Stimulated activated CD4-positive, alpha-beta T cell treated with anti-CD3 and anti-CD28 coated beads, Interleukin-15, amount 100 ng/mL, for 1 hour (primary cell): ENCODE measurements at places on chromosomes 3 and 15.

DNA sequence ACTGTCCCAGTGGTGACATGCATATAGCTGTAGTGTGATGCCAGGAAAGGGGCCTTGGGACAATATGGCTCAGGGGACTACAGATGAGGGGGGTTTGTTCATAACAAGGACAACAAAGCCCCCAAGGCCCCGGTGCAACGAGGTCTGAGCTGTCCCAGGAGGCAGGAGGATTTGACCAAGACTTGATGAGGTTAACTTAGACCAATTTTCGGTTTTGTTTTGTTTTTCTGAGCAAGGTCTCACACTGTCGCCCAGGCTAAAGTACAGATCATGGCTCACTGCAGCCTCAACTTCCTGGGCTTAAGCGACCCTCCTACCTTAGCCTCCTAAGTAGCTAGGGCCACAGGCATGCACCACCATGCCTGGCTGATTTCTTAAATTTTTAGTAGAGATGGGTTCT is 23.8 kb downstream of the EFCAB12 start:
- DNase-seq, result no peak

- DNase-seq, result no peak
Observed at GRCh38 chr15:92231461-92231860, 162.2 kb upstream of the ST8SIA2 start.

DNA sequence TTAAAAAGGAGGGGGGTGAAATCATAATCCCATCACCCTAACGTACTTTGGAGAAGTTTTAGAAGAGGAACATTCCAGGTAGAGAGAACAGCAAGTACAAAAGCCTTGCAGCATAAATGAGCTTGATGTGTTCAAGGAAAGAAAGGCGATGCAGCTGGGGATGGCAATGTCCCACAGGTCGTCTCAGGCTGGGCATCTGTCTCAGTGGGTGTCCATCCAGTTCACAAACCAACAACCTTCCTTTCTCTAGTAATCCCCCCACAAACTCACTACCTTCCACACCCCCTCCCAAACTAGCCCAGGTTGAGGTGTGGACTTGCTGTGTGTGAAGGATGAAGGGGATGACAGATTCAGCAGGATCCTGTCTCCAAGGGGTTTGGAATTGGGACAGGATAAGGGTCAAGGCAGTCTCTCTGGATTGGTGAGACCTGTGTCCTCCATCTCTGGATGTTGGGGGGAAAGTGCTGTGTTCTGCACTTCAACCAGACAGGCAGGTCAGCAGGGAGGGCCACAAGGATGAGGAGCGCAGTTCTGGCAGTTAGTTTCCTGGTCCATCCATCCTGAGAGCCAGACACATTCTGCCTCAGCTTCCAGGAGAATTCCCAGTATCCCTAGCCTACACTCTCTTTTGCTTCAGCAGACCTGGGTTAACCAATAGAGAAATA is 1.7 kb upstream of the ESYT3 start:
- no peak for DNase-seq

- DNase-seq, result no peak
Observed at GRCh38 chr3:109819734-109820133, 482.4 kb upstream of the DPPA4 start.

- no peak for DNase-seq
Observed at GRCh38 chr15:41207687-41208448, 22.7 kb downstream of the EXD1 start.
